Activated CD4-positive, alpha-beta T cell treated with anti-CD3 and anti-CD28 coated beads, Interleukin-2, amount 50 U/mL, for 24 hours (primary cell): ENCODE measurements at places on chromosomes 7 and 10.
A peak's percentile ranks its signal among the peaks of the same experiment; 100 is the strongest.

- DNase-seq = no peak
Measured at GRCh38 chr10:111475720-111476119, 398.9 kb downstream of the ADRA2A start.

GRCh38 chr7:47619806-47620205, 37.9 kb upstream of the TNS3 start:
- no peak for DNase-seq

DNA sequence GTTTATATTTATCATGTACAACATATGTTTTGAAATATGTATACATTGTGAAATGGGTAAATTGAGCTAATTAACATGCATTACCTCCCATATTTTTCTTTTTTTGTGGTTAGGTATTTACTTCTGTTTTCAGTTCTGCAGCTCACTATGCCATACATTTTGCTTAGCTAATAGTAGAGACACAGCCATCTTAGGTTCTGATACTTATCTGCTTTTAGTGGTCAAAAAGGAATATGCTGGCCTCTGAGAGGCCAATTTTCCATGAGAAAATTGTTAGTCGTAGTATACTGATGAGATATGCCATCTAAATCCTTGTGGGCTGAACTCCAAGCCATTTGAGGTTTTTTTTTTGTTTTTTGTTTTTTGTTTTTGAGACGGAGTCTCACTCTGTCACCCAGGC, 31.0 kb downstream of the SGPL1 start:
- DNase-seq = no peak

DNA sequence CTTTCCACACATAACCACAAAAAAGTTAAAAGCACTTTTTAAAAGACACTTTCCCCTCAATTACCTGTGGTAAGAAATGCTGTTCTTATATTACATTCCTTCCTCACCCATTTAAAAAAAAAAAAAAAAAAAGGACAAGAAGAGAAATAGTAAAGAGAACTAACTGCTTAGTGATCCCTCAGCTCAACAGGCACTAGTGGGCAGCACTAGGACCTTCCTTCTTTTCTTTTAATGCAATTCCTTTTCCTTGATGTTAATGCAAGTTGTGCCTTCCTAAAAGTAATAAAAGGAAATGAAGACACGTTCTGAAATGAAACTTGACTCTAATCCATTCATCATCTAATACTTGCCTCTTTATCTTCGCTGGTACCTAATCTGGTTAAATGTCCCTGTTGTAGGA, 189.7 kb downstream of the TCF7L2 start:
- DNase-seq = no peak

GRCh38 chr7:32119790-32120196, 49.6 kb upstream of the PDE1C start:
- no peak for DNase-seq

DNA sequence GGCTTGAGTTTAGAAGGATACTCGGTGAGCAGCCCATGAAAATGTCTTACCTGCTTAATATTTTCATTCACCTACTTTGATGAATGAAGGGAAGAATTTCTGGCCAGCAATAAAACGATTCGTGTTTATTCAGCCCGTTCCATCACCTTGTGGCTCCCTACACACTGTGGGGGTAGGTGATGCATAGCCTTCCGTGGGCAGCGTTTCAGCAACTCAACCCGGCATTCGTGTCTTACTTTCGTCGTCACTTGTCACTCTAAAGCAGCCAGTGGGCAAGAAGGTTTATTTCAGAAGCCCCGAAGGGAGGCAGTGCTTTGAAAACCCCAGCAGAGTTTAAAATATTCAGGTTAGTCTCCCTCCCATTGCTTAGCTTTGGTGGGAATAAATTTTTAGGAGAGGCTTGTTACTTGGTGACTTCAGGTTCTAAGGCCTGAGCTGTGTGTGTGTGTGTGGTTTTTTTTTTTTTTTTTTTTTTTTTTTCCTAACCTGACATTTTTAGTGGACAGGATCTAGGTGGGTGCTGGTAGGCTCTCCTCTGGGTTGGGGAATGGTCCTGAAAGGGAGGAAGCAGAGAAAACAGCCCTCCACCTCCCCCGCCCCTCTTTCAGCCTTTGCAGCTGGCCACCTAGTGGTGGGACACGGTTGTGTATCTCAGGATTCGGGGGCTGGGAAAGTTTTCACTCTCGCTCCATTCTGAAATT, 1.8 kb downstream of the GRK5 start:
- DNase-seq = peak; percentile 22

DNA sequence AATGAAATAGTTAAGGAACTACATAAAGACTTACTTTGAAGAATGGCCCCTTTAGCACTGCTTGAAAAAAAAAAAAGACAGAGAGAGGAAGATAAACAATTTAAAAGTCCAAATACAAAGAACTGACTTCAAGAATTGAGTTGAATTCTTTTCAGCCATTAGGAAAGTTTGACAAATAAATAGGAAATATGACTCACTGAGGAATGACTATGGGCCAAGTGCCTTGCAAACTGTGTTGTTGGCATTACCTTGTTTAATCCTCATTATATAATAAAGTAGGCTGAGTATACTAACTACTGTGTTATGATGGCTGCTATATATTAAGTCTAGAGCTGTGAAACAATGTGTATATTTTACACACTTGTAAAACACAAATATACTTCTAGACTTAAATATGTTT, 151.1 kb downstream of the ELMO1 start:
- DNase-seq = no peak

- peak; percentile 21 for DNase-seq
Measured at GRCh38 chr10:49761789-49762565, at the start of gene OGDHL. Gene OGDHL, minus strand, starts transcription at chr10:49762323. Its CDS starts 3,731 bp downstream, at chr10:49758592.

GRCh38 chr10:52198540-52198939, 115.5 kb upstream of the DKK1 start:
- DNase-seq = no peak

GRCh38 chr7:99326408-99326782, 697 bp downstream of the ARPC1A start:
- DNase-seq = no peak

GRCh38 chr7:114944745-114945625, 23.1 kb downstream of the MDFIC start:
- no peak for DNase-seq

DNA sequence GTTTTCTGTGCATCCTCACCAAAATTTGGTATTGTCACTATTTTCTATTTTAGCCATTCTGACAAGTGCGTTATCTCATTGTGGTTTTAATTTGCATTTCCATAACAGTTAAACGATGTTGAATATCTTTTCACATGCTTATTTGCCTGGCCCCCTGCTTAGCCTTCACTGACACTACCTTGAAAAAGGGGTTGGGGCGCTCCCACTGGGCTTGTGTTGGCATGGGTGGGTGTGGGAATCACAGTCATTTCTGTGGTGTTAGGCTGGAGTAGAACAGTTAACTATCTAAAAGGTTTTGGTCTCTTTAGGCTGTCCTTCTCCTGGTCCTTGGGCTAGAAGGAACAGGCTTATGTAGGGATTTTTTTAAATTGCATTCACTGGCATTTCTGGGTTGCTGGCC, 72.2 kb upstream of the TMEM140 start:
- no peak for DNase-seq

GRCh38 chr7:5507013-5507412, 83.4 kb upstream of the TNRC18 start:
- no peak for DNase-seq

DNA sequence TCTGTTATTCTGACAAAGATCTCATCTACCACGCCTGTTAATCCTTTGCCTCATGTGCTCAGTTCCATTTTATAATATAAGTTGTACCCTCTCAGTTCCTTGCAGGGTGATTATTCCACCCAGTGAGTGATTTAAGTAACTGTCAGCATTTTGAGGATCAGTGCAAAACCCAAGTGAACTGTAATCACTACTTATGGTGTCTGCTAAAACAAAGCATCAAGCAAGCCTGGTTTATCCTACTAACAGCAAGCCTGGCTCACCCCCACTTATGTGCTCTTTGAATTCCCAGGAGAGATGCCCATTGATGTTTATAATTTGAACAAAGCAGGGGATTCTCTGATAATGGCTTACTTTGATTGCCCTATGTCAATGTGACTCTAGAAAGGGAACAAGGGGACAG, 186.8 kb upstream of the LRGUK start:
- no peak for DNase-seq

GRCh38 chr7:36224934-36225858, 72.1 kb downstream of the EEPD1 start:
- DNase-seq = no peak

DNA sequence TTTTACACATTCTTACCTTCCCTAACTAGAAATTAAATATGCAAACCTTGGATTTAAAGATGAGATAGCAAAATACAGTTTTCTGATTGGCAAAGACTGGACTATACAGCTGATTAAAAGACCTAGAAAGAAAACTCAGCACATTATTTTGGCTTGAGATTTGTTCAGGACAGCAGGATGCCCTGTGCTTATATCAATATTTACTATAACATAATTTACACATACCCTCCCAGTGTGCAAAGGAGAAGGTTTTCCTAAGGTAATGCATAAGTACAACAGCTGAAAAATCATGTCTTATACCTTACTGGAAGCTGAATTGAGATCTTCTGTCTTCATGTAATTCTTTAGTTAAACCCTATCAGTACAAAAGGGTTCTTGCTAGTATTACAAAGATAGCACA, 458.6 kb downstream of the PARD3 start:
- no peak for DNase-seq

DNA sequence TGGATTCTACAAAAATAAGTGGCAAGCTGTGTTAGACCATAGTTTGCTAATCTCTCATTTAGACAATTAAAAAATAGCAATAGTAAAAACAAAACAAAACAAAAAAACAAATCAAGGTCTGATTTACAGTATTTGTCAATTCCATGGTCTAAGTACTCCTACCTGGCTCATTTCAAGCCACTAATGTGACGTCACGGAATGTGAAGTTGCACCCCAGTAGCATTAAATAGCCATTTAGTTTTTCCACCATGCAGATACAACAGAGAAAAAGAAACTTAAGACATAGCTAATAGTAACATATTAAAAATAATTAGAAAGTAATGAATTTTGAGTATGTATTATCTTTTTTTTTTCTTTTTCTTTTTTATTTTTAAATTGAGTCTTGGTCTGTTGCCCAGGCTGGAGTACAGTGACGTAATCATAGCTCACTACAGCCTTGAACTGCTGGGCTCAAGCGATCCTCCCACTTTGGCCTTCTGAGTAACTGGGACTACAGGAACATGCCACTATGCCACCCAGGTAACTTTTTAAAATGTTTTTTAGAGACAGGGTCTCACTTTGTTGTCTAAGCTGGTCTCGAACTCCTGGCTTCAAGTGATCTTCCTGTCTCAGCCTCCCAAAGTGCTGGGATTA, 101.2 kb downstream of the MKX start:
- DNase-seq = no peak

- DNase-seq = no peak
Measured at GRCh38 chr7:137953665-137954470, 48.0 kb downstream of the CREB3L2 start.

DNA sequence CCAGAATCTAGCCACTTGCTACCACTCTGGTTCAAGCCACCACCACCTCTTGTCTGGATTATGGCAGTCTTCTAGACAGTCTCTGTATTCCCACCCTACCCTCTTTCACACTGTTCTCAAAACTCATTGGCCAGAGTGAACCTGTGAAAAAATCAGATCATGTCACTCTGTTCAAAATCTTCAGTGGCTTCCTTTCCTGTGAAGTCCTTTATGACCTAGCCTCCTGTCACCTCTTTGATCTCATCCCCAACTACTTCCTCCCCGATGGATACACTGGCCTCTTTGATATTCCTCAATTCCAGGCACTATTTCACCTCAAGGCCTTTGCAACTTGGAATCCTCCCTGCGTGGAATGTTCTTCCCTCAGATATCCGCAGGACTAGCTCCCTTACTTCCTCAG, 21.2 kb upstream of the ANLN start:
- no peak for DNase-seq

- no peak for DNase-seq
Measured at GRCh38 chr10:61860964-61861758, 40.3 kb upstream of the ARID5B start.

DNA sequence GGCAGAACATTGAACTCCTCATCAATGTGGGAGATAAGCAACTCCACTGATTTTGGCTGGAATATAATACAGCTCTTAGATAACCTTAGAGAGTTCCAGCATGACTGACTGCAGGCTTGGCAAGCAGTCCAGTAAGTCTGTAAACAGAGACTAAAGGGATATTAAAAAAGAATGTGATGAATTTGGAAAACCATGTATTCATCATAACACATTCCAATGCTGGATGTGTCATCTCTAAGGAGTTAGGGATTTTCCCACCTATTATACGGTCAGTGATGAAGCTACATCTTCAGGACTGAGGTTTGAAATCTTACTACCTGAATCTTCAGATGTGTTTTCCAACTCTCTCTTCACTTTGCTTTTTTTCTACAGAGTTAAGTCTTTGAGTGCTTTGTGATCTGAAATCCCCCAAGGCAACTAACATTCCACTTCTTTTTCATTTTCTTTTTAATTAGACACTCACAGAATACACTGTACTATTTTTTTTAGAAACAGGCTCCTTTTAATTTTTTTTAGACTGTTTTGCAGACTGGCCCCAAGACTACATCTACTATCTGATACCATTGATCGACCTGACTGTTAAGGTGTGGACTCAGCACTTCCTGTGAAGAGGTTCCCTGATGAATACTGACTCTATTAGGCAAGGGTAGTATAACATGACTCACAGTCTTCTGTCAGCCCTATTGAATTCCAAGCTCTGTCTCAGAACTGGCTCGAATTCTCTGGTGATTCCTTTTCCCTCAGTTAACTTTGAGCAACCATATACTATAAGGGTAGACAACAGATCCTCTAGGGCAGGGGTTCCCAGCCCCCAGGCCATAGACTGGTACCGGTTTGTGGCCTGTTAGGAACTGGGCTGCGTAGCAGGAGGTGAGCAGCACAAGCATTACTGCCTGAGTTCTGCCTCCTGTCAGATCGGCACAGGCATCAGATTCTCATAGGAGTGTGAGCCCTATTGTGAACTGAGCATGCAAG, 678.2 kb downstream of the GRM8 start:
- DNase-seq = no peak

DNA sequence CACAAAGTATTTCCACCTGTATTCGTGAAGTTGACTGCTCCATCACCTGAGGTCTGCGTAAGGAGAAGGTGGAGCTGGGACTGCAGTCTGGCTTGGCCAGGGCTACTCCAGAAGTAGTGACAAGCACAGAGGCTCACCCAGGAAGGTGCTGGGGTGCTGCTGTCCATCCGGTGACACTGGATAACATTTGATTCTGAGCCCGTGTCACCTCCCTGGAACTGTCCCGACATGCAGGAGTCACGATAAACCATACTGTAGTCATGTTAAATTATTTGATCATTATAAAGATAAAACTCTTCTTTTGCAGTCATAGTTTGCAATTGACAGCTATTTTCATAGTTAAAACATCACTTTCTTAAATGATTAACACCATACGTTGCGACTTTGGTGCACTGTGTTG, 28.7 kb upstream of the GALNTL5 start:
- DNase-seq = no peak

GRCh38 chr10:109929501-109930219, 6.3 kb upstream of the XPNPEP1 start:
- no peak for DNase-seq

DNA sequence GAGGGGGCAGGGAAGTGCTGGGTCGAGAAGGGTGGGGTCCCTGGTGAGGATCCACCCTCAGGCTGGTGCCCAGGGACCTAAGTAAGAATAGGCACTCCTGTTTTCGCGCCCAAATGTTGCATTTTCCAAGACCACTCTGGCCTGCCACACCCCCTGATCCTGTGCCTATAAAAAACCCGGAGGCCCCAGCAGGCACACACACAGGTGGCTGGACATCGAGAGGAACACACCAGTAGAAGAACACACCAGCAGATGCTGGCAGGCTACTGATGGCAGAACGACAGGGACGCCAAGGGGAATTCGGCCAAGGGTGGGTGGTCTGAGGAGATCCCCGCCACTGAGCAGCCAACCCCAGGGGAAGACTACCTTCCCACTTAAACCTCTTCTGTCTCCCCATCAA, 633.9 kb upstream of the POT1 start:
- no peak for DNase-seq
